T-helper 1 cell (primary cell): ENCODE measurements at places on chromosomes 3 and 15.

DNA sequence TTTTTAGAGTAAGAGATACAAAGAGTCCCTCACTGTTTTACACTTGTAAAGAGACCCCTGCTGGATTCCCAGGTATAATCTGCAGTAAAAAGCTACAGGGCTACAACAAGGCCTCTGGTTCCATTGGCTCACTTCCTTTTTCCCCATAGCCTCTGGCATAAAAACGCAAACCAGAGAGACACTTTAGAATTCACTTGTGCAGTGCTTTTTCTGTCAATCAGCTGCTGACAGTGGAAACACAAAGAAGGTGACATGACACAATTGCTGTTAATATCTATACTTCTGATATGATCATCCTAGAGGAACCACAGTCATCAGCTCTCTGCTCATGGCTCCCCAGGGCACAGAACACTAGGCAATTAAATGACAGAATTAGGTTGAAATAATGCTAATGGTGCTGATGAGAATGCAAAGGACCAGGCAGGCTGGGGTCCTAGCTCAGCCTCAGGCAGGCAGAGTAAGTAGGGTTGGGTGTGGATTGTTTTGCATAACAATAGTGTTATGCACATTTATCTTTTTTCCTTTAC, 667.9 kb upstream of the CFAP20DC start:
- no peak for DNase-seq

DNA sequence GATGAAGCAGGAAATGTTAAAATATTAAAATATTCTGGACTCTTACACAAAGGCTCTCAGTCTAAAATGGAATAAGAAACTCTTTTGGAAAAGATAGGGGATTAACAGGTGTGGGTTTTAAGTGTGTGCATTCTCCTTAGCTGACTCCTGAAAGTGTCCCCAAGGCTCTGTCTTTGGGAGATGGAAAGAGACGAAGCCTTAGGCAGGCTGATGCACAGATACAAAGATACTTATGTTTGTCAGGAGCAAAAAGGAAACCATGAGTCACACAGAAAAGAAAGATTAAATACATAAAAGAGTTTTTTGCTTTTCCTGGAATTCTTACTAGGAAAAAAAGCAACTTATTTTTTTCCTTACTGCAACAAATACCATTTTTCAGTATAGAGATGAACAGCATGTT, 23.8 kb upstream of the ABI3BP start:
- DNase-seq, result no peak

DNA sequence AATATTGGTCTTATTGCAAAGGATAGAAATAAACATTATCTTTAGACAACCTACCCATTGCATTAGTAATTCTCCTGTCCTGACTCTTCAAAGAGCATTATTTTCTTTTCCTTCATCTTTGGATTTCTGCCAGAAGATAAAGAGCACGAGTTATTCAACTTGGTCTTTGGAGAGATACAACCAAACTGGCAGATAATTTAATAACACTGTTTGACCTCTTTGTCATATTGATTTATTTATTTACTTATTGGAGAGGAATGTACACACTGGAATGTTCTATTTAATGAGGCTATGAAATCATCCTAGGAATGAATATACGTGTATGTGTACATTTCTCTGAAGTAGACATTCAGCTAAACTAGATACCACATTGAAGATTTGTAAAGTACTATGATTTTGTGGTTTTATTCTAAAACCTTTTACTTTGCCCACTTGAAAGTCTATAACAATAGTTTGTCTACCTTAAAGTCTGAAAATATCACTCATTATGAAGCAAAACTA, 462.1 kb downstream of the C3orf38 start:
- DNase-seq, result no peak

DNA sequence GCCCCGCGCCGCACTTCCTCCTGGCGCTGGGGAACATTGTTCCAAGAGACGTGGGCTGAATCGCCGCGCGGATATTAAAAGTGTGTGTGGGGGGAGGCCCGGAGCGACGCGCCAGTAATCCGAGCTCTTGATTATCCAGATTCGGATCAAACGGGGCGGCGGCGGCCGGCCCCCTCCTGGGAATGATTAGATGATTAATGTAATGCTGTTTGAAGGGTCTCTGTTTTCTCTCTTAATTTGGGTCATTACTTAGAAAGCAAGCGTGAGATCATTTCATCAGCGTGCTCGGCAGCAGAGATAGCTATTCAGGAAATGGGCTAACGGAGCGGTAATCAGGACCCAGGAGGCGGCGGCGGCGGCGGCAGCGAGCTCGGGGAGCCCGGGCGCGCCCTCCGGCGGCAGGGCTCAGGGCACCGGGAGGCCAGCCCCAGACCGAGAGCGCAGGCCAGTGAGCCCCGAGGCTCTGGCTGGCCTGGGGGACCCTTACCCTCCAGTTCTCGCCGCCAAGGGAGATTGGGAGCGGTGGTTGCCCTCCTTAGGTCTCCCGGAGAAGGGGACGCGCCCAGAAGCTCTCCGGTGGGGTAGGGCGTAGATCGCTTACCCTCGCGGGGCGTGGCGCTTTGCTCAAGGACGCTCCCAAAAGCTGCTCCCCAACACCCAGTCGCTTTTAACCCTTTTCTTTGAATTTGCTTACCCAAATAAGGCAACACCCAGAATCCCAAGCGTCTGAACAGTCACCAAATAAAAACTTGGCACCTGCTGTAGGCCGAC, 4.5 kb downstream of the FEZF2 start:
- DNase-seq, result no peak

DNA sequence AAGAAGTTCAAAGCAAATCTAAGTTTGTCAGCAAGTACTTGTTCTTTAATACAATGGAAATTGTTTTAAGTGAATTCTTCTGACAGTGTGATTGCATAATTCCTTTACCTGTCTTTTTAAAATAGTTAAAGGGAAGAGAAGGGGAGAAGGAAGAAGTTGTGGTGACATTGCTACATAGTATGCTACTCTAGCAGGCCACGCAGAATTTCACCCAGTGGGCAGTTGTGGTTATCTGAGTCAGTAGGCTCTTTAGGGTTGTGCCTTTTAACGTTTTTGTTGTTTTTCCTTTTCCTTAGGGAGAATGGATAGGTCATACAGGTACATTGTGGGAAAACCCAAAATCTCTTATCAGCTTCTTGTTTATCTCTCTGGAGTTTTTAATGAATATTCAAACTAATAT, 40.4 kb downstream of the KIF15 start:
- DNase-seq, result no peak

DNA sequence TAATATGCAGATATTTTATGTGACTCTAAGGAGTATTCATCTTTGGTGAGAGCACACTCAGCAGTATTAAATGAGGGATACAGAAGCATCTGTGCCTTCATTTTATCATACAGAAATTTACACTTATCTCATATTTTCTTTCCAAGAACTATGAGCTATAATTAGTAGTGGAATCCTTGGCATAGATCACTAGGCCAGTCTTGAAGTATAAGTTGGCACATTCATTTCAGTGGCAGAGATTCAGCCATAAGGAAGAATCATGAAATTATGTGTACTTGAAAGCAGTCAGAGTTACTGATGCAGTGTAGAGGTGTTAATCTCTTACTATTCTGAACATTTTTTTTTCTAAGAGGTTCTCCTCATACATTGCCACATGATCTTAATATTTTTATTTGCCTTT, 393.6 kb upstream of the GOLIM4 start:
- DNase-seq, result no peak

DNA sequence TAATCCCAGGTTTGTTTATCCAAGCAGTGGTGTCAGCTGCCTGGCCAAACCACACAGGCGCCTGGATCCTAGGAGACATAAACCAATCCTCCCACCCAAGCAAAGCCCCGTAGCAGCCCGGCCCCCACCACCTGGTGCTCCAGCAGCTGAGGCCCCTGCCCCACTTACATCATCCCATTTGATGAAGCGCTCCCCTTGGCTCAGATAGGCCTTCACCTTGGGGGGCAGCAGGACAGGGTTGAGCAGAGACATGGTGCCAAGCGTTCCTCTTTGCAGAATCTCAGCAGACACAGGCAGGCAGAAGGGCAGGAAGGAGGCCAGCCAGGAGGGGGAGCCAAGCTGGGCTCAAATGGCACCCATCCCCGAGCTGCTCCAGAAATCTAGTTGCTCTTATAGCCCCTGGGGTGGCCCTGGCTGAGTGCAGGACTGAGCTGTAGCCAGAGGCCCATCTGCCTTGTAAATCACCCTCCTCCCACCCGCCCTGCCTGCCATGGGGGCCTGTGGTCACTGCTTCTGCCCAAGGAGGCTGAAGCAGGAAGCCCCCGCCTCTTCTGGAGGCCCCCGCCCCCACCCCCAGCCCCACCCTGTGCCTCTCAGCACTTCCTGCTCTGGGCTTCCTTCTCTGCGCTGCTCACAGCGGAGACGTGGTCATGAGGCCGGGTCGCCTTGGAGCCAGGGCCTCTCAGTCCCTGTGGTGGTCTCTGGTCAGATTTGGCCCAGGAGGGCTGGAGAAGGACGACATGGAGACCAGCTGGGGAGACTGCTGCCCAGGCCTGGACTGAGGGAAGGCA, at the start of gene PLCB2:
Gene PLCB2 (minus strand): TSS at position 515 of the 791 bp plus-strand sequence. CDS start 263 bp downstream, at position 252.
- peak; percentile 52 for DNase-seq

DNA sequence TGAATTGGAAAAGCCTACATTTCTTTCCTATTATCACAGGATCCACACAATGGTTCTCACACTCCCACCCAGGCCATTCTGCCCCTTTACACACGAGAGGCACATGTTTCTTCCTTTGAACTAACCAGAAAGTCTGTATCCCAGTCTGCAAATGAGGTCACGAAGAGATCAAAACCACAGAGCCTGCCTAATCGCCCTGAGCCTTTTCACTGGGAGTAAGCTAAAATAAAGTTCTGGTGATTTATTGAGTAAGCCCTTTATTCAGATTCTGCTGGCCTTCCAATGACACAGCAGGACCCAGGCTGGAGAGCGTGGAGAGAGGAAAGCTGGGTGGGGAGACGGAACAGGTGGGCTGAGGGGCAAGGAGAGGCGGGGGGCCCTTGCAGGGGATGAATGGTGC, 78.7 kb downstream of the ATP1B3 start:
- DNase-seq, result no peak

GRCh38 chr15:48754011-48754410, 56.9 kb downstream of the CEP152 start:
- DNase-seq, result no peak

DNA sequence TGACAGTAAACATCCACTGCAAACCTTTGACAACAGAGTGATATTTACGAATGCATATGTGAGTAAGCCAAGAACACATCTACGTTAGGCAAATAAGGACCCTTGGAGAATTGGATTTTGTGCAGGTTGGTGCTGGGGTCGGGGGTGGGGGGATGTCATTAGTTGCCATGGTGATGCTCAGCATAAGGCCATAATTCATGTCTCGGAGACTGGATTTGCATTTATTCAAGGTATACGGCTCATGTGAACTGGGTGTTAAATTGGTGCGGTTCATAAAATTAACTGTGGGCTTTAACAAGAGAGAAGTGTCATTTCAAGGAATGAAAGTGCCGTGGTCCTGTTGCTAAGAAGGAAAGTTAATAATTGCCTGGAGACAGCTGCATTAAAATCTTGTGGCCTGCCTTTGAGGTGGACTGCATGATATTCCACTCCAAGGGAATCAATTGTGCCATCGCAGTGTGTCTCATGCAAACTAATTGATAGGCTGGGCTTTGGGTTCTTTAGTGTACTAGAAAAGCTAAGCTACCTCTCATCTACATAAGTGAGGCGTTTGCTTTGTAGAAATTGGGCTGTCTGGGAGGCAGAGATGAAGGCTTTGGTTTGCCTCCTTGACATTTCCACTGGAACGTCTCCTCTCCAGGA, 228.9 kb upstream of the FEZF2 start:
- DNase-seq, result no peak

GRCh38 chr3:140439527-140439926, 238.3 kb upstream of the TRIM42 start:
- DNase-seq, result no peak

DNA sequence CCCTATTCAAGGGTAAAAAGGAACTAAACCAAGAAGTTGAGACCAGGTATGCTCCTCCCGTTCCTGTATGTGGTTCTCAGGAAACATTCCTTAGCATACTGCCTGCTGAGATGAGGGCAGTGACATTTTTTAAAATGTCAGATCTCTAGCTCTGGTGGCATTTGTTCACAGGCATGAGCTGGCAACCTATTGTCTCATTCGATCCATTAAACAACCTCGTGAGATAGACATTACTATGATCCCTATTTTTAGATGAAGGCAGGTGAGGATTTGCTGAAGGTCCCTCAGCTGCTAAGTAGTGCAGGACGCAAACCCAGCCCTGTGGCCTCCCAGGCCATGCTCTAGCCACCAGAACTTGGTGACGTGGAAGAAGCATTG, 74.9 kb downstream of the SIDT1 start:
- no peak for DNase-seq

- no peak for DNase-seq
These were observed 26.3 kb downstream of the CDIN1 start for GRCh38 chr15:36605604-36606263.

DNA sequence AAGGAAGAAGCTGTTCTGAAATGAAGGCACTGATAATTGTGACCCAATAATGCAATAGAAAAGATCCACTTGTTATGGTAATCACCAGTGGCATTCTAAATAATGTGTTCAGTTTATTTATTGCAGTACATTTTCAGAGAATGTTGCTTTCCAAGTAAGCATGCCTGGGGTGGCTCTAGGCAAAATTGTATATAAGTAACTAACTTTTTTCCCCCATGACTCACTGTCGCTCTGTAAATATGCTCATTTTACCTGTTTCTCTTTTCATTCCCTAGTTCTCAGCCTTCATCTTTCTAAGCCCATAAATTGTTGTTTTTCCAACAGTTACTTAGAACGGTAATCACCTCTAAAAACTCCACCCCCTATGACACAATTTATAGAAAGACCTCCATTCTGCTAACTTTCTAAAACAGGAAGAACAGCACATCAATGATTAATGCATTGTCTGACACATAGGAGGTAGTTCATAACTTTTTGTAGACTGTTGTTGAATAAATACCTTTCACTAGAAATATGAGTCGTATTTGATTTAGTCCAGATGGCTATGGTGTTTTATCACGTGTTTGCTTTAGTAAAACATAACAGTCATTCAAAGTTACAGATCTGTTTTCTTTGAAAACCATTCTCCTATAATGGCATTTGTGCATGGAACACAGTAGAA, 143.1 kb downstream of the LSAMP start:
- no peak for DNase-seq

GRCh38 chr3:171797265-171797679, 13.0 kb downstream of the PLD1 start:
- DNase-seq, result no peak

DNA sequence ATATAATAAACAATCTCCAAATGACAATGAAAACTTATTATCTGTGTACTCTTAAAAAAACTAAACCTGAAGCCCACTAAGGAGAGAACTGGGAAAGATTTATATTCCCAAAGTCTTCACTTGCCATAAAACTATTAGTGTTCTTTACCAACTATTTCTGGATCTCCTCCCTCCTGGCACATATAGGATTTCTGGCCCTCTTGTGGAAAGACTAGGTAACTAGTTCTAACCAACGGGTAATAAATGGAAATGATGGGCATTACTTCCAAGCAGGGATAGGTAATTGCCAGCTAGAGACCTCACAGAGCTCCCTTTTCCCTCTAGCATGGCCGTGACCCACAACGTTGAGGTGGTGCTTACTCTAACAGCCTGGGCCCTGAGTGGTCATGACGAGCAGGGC, 110.1 kb downstream of the DNAH12 start:
- DNase-seq, result no peak

DNA sequence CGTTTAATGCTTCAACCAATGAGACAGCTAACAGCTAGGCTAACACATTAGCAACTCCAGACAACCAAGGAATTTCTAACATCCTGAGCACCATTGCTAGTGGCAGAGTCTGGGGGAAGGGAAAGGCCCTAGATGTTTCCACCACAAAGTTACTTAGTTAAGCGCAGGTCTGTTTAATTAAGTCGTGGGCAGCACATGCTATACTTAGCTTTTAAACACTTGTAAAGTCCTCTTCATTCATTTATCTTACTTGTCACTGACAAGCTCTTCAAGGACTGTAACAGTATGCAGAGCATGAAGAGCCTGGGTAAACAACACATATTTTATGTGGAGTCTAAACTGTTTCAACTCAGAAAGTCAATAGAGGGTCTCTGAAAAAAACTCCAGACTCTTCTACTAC, 221.1 kb upstream of the WNT5A start:
- DNase-seq, result no peak
